Caki2 (cell line): ENCODE measurements at places on chromosomes 6 and 20. TPM values are rescaled to one million over a fixed set of nuclear protein-coding genes. Genes with fewer than 3 reads are reported as not detected.

GRCh38 chr20:44113618-44114376, 73.2 kb downstream of the JPH2 start:
- no peak for DNase-seq

DNA sequence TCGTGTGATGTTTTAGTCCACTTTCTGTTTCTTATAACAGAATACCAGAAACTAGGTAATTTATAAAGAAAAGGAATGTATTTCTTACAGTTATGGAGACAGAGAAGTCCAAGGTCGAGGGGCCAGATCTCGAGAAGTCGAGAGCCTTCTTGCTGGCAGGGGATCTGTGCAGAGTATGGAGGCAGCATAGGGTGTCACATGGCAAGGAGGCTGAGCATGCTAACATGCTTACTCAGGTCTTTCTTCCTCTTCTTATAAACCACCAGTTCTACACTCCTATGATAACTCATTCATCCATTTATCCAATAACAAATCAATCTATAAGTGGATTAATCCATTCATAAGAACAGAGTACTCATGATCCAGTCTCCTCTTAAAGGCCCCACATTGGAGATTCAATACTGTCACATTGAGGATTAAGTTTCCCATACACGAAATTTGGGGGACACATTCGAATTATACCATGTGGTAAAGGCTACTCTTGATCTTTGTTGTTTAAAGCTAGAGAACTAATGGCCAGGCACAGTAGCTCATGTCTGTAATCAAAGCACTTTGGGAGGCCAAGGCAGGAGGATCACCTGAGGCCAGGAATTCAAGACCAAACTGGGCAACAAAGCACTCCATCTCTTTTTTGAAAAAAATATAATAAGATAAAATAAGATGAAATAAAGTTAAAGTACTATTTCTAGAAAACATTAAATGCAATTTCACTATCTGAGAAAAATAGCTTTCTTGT, 2.1 kb downstream of the GOPC start:
- no peak for DNase-seq

DNA sequence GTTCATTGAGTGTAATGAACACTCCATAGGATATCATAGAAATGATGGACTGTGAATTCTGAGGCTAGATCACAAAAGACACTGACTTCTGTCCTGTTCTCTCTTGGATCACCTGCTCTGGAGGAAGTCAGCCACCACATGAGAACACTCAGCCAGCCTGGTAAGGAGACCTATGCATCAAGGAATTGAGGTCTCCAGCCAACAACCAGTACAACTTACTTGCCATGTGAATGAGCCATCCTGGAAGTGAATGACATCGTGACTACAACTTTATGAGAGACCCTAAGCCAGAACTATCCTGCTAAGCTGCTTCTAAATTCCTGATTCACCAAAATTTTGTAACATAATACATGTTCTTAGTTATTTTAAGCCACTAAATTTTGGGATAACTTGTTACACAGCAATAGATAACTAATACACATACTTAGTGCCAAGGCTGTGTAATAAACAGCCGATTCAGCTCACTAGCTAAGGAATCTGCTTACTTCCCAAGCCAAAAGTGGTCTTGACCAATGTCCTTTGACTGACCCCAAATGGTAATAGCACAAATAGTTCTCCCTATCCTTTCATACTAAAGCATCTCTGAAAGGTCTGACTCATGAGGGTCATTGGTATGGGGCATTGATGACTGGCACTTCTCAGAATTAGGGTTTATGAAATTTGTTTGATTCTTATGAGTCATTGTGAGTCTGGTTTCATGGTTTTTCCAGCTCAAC, 6.9 kb upstream of the CTNNBL1 start:
- no peak for DNase-seq

DNA sequence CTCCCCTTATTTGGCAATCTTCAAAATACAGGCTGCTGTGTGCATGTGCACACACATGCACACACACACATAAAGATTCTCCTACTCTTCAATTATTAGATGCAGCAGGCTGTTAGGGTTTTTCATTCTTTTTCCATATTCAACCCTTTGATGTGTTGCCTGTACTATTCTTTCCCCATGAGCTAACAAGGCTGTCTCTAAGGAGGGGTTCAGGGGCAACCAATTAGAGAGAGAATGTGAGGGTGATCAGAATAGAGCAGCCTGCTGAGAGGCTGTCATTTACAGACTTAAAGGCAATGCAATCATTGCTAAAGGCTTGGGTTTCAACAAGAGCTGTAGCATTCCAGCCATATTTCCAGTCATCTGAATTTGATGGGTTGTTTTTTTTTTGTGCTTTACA, 467.4 kb upstream of the ID4 start:
- DNase-seq = no peak

GRCh38 chr20:1833728-1834726, 61.2 kb upstream of the SIRPA start:
- DNase-seq = no peak

DNA sequence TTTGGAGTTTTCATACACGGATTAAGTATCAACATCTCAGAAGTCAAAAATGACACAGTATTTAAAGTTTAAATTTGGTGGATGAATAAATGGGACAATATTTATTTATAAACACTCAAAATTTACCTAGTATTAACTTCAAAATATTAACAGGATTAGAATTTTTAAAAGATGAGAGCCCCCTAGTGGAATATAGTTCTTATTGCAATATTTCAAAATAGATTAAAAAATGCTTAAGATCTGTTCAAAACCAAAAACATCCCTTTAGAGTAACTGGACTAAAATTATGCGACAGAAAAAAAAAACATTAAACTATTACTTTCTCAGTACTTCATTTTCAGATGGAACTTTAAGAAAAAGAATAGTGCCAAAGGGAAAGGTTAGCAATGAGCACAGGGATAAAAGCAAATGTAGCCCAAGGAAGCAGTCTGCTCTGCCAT, 56.6 kb downstream of the SNX14 start:
- peak; percentile 5 for DNase-seq

DNA sequence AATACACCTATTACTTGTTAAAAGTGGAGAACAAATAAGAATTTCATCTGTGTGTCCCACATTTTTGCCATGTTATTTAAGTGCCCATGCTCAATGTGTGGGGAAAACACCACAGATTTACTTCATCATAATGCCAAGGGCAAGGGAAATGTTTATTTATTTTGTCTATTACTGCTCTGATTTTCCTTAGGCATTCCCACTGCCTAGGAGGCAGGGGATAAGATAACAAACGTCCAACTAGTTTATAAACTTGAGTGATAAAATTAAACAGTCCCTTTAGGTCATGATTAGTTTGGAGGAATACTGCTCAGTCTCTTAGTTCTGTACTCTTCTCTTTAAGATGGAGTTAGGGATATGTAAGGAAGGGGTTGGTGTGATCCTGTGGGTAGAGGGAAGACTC, 598.4 kb upstream of the MARCKS start:
- no peak for DNase-seq

The ZNF311 gene
- total RNA-seq = 4.1 and 5.9 TPM in 2 replicates

DNA sequence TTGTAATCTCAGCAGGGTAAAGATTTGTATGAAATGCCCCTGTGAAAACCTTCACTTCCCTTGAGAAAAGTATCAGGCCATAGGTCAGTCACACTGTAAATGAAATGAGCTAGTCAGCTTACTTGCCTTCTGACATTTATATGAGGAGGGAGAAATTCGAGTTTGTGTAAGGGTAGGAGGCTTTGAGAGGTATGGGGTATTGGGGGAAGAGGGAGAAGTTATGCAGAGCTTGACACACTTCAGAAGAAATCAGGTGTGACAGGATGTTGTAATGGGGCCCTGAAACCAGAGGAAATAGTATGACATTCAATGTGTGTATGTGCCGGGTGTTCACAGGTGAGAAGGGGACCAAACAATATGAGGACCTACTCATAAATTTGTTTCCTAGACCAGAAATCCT, 64.2 kb upstream of the CCN6 start:
- no peak for DNase-seq

GRCh38 chr6:134630508-134631121, 312.7 kb upstream of the SGK1 start:
- no peak for DNase-seq

DNA sequence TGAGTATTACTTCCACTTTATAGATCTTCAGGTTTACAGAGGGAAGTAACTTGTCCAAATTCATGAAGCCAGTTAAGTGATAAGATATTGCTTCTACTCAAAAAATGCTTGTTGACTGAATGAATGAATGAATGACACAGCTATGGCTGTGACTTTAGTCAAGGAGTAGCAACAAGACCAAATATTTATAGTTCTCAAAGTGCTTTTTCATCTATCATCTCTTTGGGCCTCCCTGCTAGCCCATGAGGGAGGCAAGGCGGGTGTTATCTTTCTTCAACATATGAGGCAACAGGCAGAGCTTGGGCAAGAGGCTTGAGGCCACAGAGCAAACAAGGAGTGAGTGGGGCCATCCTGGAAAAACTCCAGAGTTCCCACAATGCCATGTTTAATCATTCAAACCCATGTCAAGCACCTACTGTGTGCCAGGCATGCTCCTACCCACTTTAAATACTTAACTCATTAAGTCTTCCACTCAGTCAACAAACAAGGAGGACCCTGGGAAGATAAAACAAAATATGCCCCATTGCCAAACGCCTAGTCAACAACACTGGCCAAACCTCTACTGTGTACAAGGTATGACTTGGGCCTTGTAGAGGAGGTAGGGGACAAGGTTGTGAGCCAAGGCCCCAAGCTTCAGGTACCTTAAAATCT, 15.9 kb downstream of the BCL2L1 start:
- no peak for DNase-seq

The ZBTB46 gene
- 9.6 and 10.4 TPM in 2 replicates for total RNA-seq

DNA sequence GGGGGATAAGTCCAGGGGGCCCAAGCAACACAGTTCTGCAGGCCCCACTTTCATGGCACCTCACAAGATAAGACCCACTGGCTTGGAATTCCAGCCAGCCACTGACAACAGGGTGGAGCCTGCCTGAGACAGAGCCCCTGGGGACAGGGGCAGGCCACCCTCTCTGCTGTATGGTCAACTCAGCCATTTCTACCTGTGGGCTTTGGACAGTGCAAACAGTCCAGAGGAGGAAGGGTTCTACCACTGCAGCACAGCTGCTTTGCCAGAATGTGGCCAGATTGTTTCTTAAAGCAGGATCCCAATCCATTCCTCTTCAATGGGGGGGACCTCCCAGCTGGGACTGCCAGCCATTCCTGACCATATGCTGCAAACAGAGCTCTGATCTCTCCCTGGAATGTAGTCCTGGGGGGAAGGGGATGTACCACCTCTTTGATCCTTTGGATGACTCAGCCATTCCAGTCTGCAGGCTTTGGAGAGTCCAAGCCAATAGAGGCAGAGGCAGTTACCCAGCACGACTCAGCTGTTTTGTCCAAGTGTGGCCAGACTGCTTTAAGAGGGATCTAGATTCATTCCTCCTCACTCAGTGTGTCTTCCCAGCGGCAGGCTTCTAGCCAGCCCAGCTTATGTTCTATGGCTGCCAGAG, 842.2 kb downstream of the EPHA7 start:
- peak; percentile 13 for DNase-seq

The WFDC12 gene
- total RNA-seq = not detected in 2 replicates

The HLA-DRB5 gene
- total RNA-seq = not detected in 2 replicates

GRCh38 chr6:45586216-45587171, 208.8 kb upstream of the SUPT3H start:
- DNase-seq = no peak

GRCh38 chr6:45880676-45881075, 135.0 kb downstream of the CLIC5 start:
- DNase-seq = no peak

DNA sequence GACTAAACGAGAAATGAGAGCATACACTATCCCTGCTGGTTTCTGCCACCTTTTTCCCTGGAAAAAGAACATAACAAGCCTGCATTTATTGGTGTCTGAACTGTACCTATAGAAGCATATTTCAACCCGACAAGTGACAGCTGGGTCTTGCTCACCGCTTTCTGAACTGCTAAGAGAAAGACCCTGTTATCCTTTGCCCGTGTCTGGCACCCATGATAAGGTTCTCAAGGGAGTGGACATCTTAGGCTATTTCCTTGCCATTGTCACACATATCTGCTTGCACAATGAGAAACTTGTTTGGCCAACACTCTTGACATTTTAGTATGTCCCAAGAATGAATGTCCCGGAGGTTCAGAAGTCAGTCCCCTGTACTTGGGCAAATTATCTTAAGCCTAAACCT, 19.3 kb downstream of the RIPOR2 start:
- DNase-seq = no peak

The HLA-DMB gene
- total RNA-seq = 0.35 and 13.2 TPM in 2 replicates

DNA sequence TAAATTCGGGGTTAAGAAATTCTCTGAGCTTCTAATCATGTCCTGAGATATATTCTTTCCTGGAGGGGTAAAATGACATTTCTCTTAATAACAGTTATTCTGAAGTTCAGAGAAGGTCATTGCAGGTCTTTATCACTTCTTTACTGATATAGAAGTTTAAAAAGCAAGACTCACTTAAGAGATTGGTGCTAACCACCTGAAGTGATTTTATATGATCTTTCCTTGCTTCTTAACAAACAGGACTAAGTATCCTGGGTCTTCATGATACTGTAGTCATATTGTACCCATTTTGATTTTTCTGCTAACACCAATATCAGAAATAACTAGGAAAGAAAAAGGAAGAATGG, 39.3 kb upstream of the PRDM1 start:
- DNase-seq = no peak

DNA sequence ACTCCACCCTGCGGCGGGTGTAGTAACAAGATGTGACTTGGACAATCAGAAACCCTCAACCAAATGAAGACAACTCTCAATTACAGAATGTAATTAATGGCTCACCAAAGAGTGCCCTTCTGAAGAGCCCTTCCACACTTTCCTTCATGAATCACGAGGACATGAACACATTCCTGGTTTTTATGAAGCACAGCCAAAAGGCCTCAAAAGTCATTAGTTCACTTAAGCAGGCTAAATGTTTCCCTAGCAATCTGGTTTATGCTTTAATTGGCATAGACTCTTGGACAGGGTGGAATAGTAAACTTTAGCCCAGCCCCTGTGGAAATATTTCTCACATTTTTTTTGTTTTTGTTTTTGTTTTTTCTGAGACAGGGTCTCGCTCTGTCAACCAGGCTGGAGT, 20.5 kb downstream of the CPNE5 start:
- no peak for DNase-seq

DNA sequence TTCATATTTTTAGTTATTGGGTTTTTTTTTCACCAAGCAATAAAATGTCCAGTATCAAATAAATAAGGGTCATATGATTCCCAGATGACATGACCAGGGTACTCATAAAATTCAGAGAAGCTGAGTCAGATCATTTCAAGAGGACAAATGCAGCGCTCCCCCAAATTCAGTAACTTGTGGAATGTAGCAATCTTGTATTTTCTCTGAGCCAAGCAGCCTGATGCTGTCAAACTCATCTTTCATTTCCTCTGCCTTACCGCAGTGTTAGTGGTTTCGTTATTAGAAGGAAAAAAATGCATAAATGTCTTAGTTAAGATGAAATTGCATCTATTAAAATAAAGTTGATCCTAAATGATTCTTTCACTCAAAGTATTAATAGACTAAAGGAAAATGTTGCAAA, 57.8 kb upstream of the EDN1 start:
- no peak for DNase-seq
